ENCODE measurements at places on chromosomes 1 and 21.

GRCh38 chr1:107244709-107245500 lies 104.1 kb downstream of the NTNG1 start:
- H3K27me3 ChIP-seq, result no peaks in the 10 kb centered on the region
- no peak for DNase-seq
- H3K36me3 ChIP-seq, result no peaks in the 10 kb centered on the region
- peaks cover 2% of the 10 kb centered on the region for H3K4me1 ChIP-seq
- H3K4me3 ChIP-seq, result no peak overlapping the region

- no peak overlapping the region for H3K27ac ChIP-seq
- H3K4me1 ChIP-seq, result no peaks in the 10 kb centered on the region
- H3K4me3 ChIP-seq, result no peak overlapping the region
These were observed 11.5 kb upstream of the HCRTR1 start for GRCh38 chr1:31605908-31606427.

- no peak for DNase-seq
- H3K36me3 ChIP-seq, result no peaks in the 10 kb centered on the region
- no peaks in the 10 kb centered on the region for H3K4me1 ChIP-seq
These were observed 26.2 kb upstream of the ZC3H12A start for GRCh38 chr1:37448185-37448584.

- peaks cover 7% of the 10 kb centered on the region for H3K4me1 ChIP-seq
- peak; percentile 17 for DNase-seq
- no peaks in the 10 kb centered on the region for H3K27me3 ChIP-seq
- H3K4me3 ChIP-seq, result no peak overlapping the region
- H3K36me3 ChIP-seq, result peaks cover 2% of the 10 kb centered on the region
These were observed 27.9 kb downstream of the DIP2A start for GRCh38 chr21:46486481-46487126.

DNA sequence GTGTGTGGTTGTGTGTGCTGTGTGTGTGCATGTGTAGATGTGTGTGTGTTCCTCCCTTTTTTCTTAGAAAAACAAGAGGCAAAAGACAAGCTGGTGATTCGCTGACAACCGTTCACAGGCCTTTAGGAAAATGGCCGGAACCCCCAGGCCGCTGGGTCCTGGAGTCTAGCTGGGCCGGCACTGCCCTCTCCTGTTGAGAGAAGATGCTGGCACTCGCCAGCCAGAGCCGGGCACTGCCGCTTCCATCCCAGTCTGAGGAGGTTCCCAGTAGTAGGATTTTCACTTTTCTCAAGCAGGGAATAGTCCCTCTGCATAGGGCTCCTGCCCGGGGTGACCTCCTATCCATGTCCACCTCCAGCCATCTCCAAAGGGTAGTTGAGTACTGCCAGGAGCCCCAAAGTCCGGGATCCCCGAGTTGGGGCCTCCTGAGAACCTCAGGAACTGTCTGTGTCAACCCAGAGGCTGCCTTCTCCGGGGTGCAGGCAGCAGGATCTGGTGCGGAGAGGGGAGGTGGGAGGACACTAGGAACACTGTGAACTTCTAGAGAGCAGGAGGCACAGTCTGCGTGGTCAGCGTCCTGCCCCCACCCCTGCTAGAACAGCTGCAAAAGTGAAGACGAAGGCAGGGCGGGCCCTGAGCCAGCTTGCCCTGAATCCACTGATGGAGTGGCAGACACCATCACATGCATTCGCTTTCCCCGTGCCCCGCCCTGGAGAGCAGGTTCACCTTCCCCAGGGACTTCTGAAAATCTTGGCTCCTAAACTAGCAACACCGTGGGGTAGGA lies 44.1 kb upstream of the ARHGEF16 start:
- no peaks in the 10 kb centered on the region for H3K27me3 ChIP-seq
- no peak overlapping the region for H3K27ac ChIP-seq
- no peak overlapping the region for H3K4me3 ChIP-seq
- H3K36me3 ChIP-seq, result no peaks in the 10 kb centered on the region
- peak; percentile 74 for DNase-seq
